ENCODE measurements at places on chromosomes 6 and 20. TPM values are rescaled to one million over a fixed set of nuclear protein-coding genes. Genes with fewer than 3 reads are reported as not detected.
A peak's percentile ranks its signal among the peaks of the same experiment; 100 is the strongest.

DNA sequence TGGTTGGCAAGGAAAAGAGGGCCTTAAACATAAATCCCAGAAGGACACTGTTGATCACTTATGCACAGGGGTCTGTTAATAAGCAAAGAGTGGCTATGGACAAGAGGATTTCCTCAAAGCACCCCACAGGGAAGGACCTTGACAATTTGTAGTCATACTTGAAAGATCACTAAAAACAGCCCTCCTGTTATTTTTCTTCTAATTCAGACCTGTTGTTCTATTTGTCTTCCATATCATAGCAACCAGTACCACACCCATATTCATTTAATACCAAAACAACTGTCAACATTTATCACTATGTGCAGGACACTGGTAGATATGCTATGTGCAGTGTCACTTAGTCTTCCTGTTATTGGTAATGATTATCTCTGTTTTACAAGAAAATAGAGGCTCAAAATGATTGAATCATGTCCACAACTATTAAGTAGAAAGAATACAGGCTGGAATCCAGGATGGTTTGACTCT, 3.2 kb upstream of the DYNLRB1 start:
- DNase-seq: no peak

GRCh38 chr6:54192993-54193392, 81.8 kb downstream of the MLIP start:
- DNase-seq: no peak

GRCh38 chr6:43122146-43122545, 46.0 kb downstream of the PTK7 start:
- peak; percentile 62 for DNase-seq

DNA sequence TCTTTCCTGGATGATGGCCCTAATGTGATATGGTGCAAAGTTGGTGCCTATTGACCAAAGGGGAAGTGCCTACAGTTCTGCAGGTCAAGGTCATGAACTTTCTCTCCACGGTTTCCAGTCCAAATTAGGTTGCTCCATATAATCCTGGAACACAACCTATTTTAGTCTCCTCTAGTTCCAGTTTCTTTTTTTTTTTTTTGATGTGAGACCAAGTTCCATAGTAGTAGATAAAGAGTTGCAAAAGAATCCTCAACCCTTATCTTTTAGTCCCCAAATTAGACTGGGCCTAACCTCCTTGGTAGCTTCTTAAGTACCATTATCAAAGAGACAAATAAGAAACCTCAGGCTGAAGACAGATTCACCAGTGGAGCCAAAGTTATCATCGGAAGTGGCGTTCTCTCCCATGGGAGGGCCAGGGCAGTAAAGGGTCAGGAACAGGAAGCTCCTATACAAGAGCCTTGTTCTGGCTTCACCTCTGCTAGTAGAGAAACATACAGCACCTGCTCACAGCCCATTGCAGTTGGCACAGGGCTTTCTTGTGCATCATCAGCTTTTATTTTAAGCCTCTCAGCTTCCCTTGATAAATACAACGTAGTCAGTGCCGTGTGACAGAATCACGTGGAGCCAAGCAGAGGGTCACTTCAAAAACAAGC, 132.2 kb upstream of the RREB1 start:
- DNase-seq: no peak

DNA sequence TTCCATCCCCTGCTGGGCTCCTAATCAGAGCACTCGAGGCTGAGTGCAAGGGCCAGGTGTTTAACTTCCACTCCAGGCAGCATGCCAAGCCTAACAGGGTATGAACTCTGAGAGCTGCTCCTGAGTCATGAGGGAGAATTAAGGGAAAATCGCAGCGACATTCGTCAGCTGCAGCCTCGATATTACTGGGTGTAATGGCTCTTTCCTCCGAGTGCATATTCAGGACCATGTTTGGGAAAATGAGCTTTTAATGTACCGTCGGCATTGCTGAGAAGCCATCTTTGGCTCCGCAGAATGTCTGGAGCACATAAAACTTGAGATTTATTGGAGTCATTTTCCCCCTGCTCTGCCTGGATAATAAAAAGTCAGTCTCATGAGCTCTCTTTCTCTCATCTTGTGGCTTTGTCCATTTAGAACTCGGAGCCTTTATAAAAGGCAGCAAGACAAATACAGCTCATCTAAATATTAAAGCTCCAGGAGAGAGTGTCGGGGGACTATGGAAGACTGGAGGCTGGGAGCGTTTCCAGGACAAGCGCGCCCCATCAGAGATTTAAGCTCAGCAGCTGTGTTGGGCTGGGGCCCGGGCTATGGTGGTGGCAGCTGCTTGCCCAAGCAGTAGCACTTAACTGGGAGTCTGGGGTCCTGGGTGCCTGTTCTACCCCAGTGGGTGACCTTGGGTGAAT, 103.7 kb downstream of the TOX2 start:
- DNase-seq: peak; percentile 54

DNA sequence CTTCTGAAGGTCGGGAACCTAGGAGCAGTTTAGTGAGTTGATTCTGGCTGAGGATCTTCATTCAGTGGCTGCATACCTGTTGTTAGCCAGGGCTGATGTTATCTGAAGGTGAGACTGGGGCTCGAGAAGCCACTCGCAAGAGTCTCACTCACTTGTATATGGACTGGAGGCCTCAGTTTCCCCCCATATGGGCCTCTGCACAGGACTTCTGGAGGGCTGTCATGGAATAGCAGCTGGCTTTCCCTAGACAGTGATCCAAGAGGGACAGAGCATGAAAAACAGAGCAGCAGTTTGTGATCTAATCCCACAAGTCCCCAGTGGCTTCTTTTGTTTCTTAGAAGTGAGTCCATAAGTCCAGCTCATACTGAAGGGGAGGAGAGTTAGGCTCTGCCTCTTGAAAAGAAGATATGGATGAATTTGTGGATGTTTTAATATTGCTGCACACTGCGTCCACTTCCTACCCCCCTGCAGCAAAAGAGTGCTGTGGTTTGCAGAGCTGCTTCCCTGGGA, 623.4 kb downstream of the CDH26 start:
- no peak for DNase-seq

GRCh38 chr6:142355520-142356174, 53.8 kb downstream of the ADGRG6 start:
- no peak for DNase-seq

DNA sequence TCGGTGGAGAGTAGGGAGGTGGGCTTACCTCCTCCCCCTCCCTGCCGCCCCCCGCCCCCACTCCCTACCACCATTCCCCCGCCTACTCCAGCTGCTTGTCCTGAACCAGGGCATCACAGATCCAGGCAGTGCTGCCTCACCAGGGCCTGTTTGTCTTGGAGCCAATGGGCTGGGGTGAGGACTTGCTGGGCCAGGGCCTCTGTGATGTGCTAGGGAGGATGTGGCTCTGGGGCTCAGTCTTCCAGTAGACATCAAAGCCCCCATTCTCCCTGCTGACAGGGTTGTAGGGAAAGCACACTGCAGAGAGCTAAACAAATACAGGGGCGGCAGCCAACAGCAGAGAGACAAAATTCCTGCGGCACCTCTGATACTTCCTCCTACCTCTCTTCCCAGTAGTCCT, 48.2 kb upstream of the NXT1 start:
- DNase-seq: no peak

GRCh38 chr20:57473246-57474048, 51.5 kb downstream of the CTCFL start:
- peak; percentile 79 for DNase-seq

PAK5 gene
- not detected for total RNA-seq

DNA sequence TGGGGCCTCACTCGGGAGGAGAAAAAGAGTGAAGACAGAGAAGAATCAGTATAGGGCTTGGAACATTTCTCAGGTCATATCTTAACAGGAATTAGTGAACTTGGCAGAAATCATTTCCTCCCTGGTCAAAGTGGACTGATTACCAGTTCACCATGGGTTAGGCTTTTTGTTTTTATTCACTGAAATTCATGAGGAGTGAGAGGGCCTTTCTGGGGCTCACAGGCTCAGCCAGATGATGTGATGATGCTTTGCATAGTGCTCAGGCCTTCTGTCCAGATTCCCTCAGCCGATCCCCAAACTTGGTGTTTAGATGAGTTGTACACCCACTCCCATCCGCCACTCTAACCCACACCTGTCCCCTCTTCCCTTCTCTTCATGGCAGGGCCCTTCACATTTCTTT, 32.5 kb downstream of the SRSF3 start:
- no peak for DNase-seq

GRM1 gene
- 0.05 TPM for total RNA-seq

DNA sequence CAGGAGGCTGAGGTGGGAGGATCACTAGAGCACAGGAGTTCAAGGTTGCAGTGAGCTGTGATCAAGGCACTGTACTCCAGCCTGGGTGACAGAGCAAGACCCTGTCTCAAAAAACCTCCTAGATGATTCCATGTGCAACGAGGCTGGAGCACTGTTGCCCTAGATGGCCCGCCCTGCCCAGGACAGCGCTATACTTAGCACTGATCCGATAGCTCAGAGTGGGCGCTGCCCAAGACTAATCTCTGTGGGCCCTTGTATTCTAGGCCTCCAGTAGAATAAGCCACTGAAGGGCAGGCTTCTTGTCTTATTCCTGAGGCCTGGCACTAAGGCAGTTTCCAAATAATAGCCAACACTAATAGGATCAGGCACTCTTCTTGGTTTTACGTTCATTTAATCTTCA, 41.0 kb downstream of the STK35 start:
- DNase-seq: no peak

GRCh38 chr6:1144842-1145767, 166.8 kb upstream of the FOXQ1 start:
- DNase-seq: no peak

C6orf52 gene
- not detected for total RNA-seq

C20orf144 gene
- total RNA-seq: not detected

DNA sequence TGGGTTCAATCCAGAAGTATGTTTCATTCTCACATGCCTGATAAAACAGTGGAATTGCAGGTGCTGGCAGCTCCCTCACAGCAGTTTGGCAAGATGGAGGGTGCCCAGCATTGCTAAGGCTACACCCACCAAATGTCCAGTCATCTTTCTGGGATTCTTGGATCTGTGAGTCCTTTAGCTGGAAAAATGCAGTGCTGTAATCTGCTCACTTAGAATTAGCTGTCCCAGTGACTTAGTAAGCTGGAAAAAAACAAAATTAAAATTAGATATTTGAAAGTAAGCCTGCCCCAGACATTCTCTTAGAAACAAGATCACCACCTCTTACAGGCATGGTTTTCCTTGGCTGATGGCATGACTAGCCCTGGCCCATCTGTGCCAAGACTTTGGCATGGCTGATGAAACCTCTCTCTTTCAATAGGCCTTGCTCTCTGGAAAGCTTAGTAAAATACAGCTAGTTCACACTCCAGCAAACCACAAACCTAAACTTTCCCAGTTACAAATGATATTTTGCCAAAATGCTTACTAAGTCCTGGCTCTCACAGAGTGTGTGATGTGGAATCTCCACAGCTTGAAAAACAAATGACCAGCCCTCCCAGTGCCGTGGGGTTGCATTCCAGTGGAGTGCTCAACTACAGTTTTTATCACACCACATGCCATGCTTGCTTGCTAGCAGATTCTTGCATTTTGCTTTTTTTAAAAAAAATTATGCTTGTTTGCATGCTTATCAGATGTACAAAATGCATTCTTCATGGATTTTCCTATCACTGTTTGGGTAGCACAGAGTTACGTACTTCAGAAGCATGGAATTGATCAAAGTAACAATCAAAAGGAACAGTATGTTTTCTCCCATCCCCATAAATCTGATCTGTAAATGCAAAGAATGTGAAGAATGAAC, 261.5 kb downstream of the EYA4 start:
- DNase-seq: no peak

GRCh38 chr6:144378437-144378836, 93.3 kb downstream of the UTRN start:
- DNase-seq: no peak

- DNase-seq: no peak
Measured at GRCh38 chr6:106939848-106940247, 34.7 kb downstream of the CD24 start.

DNA sequence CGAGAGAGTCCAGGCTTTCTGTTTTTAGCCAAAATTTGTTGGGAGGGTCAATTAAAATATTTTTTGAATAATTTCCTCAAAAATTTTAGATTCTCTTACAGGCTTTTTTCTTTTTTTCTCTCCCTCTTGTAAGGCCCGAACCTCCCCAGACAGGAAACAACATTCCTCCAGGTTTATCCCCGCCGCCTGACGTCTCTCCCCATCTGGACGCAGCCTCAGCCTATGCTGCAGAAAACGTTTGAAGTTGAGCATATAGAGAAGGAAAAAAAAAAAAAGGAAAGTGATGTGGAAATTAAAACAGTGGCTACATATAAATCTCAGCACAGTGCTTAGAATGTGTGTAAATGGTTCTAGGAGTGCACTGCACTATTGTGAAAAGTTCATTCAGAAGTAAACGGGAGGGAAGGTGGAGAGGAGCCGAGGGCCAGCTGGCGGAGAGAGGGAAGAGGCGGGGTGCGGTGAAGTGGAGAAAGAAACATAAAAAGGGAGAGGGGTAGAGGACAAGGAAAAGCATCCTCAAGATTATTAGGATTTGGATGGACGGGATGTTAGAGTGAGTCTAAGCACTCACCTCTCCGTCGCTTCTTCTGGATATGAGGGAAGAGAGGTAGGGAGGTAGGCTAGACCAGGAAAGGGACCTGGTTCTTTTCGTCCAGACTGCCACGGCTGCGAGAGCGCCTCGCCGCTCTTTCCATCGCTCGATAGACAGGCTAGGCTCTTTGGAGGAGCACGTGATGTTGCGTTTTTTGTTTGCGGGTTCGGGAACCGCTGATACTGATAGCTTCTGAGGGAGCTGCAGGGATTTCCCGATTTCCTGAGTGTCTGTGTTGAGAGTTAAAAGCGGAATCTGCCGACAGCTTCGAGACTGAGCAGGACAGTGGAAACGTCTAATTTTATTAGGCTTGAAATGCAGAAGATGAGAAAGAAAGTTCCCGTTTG, 98.7 kb downstream of the TRIM27 start:
- no peak for DNase-seq

DNA sequence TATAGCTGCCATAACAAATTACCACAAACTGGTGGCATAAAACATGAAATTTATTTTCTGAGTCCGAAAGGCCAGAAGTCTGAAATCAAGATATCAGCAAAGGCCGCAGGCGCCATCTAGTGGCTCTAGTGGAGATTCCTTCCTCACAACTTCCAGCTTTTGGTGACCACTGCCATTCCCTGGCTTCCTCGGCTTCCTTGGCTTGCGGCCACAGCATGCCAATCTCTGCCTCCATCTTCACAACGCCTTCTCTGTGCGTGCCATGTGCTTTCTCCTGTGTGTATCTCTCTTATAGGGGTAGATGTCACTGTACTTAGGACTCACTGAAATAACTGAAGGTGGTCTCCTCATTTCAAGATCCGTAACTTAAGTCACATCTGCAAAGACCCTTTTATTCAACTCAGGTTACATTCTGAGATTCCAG, 5.4 kb upstream of the PLAGL1 start:
- DNase-seq: peak; percentile 93

GRCh38 chr6:50213146-50213545, 163.4 kb upstream of the DEFB112 start:
- no peak for DNase-seq

GRCh38 chr20:6164421-6165341, 41.9 kb upstream of the FERMT1 start:
- no peak for DNase-seq

- DNase-seq: no peak
Measured at GRCh38 chr6:22829070-22829469, 259.7 kb downstream of the HDGFL1 start.

TFAP2D gene
- total RNA-seq: not detected
